ENCODE measurements at places on chromosomes 3 and 15. TPM values are rescaled to one million over a fixed set of nuclear protein-coding genes. Genes with fewer than 3 reads are reported as not detected.

Gene FBXW12
- not detected for total RNA-seq

Gene FILIP1L
- 0.37 TPM for total RNA-seq

Gene ADGRG7
- total RNA-seq: not detected

Gene CAV3
- total RNA-seq: not detected

Gene TMEM41A
- 22.0 TPM for total RNA-seq

Gene ABI3BP
- not detected for total RNA-seq

Gene PDE12
- total RNA-seq: 33.2 TPM

Gene ZNF385D
- 2.7 TPM for total RNA-seq

Gene THPO
- total RNA-seq: not detected

Gene FSD2
- not detected for total RNA-seq

Gene STX19
- not detected for total RNA-seq

Gene SEMA6D
- not detected for total RNA-seq

Gene PLA1A
- total RNA-seq: not detected

Gene POTEB
- not detected for total RNA-seq

Gene CACNA1D
- 0.44 TPM for total RNA-seq

Gene LOXL1
- 7.3 TPM for total RNA-seq

Gene CD200
- 2.8 TPM for total RNA-seq

Gene TLR9
- total RNA-seq: 0.27 TPM

Gene ERICH6
- total RNA-seq: not detected

Gene ASB7
- 20.3 TPM for total RNA-seq

Gene P4HTM
- 39.2 TPM for total RNA-seq

Gene CDC25A
- total RNA-seq: 0.72 TPM
